ENCODE measurements at places on chromosomes 3 and 15. TPM values are rescaled to one million over a fixed set of nuclear protein-coding genes. Genes with fewer than 3 reads are reported as not detected.

DNA sequence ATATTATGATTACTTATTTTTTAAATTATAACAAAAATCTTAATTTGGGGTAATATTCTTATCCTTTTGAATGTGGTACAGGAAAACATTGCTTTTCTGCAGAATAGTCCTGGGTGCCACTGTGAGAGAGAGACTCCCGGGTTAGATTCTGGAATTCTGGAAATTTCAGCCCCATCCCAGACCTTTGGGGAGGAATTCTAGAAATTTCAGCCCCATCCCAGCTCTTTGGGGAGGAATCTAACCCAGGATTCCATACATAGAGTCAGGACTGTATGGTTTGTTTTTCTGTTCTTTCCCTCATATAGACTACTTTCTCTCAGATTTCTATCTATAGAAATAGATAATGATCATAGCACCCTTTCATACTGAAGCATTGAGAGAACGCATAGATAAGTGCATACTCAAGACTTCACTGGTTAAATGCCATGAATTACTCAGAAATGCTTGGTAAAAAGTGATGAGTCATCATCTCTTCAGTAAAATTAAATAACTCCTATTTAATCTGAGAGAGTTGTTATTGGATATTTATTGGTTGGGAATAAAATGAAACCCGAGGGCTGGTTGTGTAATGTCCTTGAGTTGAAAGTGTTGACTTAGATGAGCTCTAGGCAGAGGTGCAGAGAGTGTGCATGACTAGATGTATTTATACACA is 8.3 kb downstream of the EIF2AK4 start:
- no peak for DNase-seq

DNA sequence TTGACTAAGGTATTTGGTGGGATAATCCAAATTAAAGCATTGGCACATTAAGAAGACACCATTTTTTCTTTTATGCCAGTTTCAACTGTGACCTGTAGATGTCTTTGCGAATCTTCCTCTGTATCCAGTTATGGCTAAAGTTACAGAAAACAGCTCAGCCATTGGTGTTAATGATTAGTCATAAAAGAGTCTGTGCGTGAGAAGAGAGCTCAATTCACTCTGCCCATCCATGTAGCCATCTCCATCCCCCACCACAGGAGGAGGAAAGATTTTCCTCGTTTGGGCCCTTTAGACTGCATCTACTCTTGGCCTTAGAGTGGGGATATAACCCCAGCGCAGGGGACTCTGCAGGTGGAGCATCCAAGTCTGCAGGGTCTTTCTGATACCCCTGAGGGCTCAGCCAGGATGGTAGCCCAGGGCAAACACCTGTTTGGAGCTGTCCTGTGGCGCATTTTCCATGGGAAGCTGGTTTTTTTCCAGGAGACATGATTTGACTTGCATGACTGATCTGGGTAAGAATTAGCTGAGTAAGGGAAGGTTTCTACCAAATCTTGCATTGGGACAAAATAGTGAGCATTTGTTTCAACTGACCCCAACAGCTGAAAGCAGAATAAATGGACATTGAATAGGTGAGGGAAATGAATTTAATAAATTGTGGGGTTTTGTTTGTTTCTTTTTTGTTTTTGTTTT is 29.5 kb downstream of the NANOGP8 start:
- DNase-seq = peak; percentile 29

- no peak for DNase-seq
Observed at GRCh38 chr15:100939791-100940190, 20.6 kb downstream of the LRRK1 start.

GRCh38 chr3:112086875-112087524 is 811 bp downstream of the C3orf52 start:
- no peak for DNase-seq

DNA sequence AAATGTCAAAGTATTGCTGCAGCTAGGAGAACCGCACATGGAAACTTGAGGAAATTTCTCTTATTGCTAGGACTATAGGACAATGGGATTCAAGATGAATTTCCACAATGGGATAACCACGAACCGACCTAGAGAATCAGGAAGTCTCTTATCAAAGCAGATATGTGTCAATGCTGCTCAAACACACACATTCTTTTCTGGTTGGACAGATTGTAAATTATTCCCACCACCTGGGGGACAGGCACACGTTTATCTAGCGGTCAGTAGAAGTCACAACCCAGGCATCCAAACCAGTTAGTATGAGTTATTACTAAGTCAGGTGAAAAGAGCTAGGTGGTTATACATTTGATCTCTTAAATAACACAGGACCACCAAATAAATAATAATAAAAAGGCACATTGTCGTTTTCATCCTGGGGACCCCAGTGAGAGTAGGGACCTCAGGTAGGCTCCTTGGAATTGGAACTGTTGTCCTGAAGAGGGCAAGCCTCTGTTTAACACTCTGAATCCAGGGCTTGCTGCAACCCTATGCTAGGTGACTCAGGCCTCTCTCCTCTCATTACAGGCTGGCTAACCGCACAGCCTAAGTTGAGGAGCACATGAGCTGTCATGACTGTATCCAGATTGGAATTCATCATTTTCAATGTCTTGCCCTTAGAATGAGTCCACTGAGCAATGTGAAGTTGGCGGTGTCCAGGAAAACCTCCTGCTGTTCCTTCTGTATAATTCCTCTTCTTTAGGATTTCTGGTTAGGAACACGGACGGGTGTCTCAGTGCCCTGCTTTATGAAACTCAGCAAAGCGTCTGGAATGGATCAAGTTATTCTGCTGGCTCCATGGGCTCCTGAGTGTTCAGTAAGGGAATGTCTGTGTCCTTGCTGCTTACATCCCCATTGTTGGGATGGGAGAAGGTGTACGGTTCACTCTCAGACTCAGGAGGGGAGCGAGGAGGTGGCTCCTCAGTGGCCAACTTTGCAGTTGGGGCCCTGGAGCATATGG is 59.0 kb downstream of the CLEC3B start:
- DNase-seq = no peak

DNA sequence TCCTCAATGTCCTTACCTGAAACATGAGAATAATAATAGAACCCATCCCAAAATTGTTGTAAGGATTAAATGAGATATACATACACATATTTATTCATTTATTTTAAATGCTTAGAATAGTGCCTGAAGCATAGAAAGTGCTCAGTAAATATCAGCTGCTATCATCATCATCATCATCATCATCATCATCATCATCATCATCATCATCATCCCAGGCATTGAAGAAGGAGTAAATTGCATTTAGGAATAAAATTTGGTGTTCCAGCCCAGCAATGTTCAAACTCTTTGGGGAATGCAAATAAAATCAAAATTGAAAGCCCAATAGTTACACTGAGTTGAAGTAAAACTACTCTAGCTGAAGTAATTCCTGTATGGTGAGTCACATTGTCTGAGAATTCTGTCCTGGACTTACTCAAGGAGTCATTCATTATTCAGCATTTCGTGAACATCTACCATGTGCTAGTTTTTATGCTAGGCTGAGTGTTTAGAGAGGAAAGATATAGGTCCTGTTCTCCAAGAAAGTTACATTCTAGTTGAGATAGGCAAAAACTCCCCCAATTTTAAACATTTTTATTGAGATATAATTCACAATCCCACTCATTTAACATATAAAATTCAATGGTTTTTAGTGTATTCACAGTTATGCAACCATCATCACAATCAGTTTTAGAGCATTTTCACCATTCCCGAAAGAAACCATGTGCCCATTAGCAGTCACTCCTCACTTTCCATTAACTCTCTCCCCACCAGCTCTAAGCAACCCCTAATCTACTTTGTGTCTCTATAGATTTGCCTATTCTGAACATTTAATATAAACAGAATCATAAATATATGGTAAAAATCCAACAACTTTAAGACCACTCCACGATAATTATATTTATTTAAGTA is 107.2 kb downstream of the FRMD5 start:
- peak; percentile 71 for DNase-seq

- DNase-seq = peak; percentile 34
Observed at GRCh38 chr3:136658946-136659682, 93.1 kb downstream of the STAG1 start.

DNA sequence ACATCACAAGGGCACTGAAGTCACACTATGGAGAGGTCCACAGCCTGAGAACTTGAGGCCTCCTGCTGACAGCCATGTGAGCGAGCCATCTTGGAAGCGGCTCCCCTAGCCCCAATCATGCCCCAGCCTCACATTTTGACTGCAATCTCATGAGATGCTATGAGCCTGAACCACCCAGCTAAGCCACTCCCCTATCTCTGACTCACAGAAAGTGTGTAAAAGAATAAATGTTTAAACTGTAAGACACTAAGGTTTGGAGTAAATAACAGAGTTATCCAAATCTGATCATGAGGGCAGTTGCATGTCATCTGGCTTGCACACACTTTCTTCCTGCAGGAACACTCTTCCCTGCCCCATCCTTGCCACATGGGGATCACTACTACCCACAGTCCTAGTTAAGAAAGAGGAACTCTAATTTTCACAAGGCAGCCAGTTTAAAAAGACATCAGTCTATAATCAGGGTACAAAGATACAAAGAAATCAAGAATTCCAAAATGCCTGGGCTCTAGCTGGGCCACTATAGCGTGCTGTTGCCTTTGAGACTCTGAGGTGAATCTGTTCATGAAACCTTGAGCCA is 494.2 kb downstream of the FOXP1 start:
- no peak for DNase-seq

GRCh38 chr3:167772992-167773391 is 37.5 kb downstream of the SERPINI1 start:
- DNase-seq = no peak

GRCh38 chr3:175199961-175200360 is 340.8 kb downstream of the NAALADL2 start:
- DNase-seq = no peak

DNA sequence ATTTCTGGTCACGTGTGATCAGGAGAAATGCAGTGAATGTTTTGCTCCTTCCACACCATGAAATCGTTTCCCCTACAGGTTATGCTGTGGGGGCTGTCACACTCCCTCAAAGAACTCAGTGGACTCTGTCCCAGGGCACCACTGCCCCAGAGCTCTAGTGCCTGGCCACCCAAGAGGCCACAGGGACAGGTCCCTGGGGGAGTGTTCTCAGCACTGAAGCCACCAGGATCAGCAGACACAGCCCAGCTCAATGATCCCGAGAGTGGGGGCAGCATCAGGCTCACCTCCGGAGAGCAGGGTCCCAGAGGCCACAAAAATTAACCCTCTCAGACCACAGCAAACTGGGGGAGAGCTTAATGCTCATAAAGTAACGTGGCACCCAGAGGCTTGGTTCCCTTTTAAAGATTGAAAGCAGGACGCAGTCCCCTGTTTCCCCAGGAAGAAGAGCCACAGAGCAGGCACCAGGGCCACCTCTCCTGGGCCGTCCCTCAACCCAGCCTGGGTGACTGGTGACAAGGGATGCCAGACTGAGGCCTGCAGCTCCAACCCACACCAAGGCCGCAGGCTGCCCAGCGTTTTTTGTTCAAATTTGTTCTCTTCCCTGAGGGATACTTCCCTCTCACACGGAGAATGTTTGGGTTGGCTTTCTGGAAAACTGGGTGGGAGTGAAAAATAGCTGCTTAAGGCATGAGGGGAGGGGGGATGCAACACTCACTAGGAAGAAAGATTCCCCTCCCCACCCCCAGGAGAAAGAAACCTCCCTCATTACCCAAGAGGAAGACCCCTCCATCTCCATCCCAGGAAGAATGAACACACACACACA is 123.3 kb upstream of the IGF1R start:
- no peak for DNase-seq

DNA sequence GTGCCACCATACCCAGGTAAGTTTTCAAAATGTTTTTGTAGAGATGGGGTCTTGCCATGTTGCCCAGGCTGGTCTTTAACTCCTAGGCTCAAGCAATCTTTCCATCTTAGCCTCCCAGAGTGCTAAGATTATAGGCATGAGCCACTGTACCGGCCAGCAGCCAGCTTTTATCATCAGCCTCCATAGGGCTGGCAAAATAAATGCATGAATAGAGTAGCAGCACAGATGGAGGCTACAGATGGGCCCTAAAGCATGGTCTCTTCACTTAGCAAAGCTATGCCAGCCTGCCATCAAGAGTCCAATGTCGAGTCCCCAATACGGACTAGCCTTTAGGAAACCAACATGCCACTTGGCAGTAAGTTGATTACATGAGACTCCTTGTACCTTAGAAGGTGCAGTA is 63.8 kb downstream of the CNTN3 start:
- no peak for DNase-seq

The P2RY12 gene
- not detected for total RNA-seq

The STRC gene
- total RNA-seq = 0.21 TPM

The CAPN3 gene
- total RNA-seq = 3.7 TPM

The EPB42 gene
- total RNA-seq = not detected
